LHCN-M2 (cell line): ENCODE measurements at places on chromosomes 2 and 18.

DNA sequence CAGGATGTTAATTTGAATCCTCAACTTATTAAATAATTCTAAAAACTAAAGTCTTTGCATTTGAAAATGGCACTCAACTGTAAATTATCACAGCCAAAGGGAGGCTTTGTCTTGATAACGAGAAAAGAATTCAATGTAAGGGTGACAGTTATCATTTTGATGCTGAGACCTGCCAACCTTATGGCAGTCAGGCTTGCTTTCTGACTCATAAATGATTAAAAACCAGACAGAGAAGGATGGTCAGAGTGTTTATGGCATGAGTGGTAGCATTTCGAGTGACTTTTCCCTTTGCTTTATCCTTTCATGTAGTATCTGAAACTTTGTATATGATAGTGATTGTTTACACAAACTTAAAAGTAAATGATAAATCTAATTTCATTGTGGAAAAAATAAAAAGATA lies 53.9 kb upstream of the EPC2 start:
- no peak for DNase-seq

GRCh38 chr18:71223486-71223885 lies 934.6 kb downstream of the SOCS6 start:
- DNase-seq: no peak

- no peak for DNase-seq
Measured at GRCh38 chr18:61637319-61637718, 255.5 kb downstream of the RNF152 start.

DNA sequence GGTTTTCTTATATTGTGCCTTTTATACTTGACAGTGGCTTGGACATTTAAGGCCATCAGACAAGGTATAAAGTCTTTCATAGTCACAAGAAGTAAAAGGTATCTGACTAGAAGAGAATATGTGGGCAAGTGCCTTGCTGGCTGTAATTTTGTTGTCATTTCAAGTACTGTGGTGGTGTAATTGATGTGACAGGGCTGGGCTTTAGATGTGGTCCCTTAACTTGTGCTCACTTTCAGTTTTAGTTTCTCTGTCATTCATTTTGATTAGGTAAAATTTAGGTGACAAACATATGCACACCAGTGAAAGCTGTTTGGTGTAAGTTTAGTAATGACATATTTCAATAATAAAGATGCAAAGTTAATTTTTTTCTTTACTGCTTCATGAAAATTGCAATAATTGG lies 31.2 kb upstream of the TBR1 start:
- DNase-seq: no peak

- no peak for DNase-seq
Measured at GRCh38 chr2:101983486-101983885, 8.3 kb upstream of the IL1R2 start.
